ENCODE measurements at places on chromosomes 7 and 10.

DNA sequence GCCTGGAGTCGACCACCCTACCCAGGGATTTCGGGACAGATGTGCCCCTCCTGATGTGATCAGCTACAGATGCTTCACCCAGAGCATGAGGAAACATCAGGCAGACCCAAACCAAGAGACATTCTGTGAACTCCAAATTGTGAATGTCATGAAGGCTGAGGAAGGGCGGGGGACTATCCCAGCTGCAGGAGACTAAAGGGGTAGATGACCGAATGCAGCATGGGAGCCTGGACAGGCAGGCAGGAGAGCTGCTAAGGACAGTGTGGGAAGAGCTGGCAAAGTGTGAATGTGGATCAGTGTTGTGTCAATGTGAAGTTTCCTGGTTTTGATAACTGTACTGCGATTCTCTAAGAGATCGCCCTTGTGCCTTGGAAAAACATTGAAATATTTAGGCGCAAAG is 19.2 kb upstream of the DRGX start:
- no peak for DNase-seq

DNA sequence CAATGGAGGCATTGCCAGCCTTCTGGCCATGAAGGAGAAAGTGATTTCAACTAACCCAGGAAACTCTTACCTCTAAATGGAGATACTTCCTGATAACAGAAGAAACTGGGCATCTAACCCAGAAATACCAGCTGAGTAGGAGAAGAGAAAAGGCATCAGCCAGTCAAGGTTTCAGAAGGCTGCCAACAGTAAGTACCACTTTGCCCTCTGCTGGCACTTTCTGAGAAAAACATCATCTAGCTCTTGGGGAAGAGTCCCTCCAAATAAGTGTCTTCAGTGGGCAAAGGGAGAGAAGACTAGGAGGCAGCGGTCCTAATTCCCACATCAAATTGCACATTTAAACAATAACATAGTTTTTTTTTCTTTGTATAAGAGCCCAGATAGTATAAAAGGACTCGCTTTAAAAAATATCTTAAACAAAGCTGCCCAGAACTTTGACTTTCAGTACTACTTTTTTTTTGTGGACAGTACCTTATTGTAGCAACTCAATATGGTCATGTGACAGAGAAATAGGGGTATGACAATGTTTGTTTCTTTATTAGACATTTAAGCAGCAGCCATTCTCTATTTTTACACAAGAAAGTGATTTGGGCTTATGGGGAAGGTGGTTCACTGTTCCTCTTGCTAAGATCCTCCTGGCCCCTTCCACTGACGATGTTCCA is 157.3 kb downstream of the CTTNBP2 start:
- peak; percentile 64 for DNase-seq

DNA sequence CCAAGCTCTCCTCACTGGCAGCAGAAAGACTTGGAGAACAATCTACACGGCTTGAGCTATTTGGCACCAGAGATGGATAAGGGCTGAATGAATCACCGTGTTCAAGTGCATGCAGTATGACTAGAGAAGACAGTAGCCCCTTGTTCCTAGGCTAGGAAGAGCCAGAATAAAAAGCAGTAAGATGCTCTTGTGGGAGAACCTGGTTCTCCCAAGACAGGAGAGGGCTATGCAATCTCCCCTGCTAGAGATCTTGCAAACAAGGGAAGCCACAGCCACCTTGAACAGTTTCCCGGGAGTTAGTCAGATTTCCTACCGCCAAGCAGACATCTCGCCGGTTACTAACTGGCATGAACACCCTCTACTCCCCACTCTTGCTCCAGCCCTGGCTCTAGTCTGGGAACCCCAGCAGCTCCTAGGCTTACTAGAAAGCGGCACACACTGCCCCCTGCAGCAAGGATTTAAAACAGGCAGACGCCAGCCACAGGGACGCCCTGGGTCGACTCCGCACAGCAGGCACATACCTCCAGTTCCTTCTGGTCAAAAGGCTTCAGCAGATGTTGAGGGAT is 107.3 kb downstream of the SMURF1 start:
- DNase-seq: peak; percentile 26

DNA sequence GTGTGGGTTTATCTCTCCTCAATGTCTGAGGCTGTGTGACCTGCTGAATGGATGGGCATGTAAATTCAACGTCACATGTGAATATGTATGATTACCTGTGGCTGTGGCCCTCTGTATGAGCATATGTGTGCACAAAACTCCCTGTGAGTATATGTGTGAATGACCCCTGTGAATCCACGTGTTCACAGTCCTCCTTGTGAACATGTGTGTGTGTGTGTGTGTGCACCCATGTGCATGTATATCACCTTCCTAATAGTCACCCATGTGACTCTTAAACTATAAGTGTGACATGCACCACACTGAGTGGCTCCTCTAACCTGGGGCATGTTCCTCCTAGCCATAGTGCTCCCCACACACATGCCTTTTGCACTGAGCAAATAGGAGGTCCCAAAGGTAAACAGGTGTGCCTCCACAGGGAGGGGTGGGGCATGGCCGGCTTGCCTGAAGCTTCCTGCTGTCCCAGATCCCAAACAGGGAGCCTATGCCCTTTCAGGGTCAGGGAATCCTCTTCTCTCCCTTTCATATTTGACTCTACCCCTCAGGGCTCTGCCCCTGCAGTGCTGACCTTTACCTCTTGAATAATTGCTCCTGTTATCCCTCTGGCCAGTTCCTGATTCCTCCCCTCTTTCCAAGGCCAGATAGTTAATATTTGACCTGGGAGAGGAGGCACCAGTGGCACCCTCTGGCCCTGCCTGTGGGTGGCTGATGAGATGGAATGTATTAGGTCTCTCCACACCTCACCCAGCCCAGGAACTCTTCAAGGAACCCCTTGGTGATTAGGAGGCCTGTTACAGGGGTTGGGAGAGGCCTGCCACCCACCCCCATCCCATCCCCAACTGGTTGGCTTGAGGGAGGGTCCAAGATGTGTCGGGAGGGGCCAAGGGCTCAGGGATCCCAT is 1.9 kb downstream of the SEMA4G start:
- DNase-seq: no peak

- no peak for DNase-seq
Measured at GRCh38 chr10:72024596-72024995, 60.4 kb downstream of the CHST3 start.

- no peak for DNase-seq
Measured at GRCh38 chr10:66837990-66838389, 87.8 kb upstream of the LRRTM3 start.

GRCh38 chr10:5484205-5484604 is 15.2 kb downstream of the CALML5 start:
- DNase-seq: no peak

DNA sequence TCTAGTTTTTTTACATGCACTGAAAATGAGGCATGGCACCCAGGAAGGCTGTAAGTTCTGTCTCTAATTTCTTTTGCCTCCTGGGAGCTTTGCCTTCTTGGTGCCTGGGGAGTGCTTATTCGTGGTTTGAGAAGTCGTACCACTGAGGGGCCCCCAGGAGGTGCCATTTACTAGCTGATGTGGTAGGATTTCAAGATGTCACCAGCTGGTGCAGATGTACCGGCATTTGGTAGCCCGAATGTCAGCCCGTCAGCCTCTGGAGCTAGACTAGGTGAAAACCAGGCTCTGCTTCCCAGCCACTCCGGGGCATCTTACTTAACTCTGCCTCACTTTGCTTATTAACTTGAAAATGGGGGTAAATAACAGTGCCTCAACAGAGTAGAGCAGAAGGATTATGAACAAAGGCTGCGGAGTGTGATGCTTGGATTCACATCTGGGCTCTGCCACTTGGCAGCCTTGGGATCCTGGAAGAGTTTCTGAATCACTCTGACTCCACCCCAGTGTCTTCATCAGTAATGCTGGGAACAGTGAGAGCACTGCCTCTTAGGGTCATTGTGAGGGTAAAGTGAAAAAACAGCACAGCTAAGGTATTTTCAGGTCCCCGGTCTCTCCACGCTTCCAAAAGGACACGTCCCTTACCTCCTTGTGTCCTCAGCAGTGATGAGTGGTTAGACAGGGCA is 31.4 kb upstream of the BTBD16 start:
- DNase-seq: no peak

GRCh38 chr10:74120911-74121310 is 29.7 kb downstream of the AP3M1 start:
- no peak for DNase-seq

DNA sequence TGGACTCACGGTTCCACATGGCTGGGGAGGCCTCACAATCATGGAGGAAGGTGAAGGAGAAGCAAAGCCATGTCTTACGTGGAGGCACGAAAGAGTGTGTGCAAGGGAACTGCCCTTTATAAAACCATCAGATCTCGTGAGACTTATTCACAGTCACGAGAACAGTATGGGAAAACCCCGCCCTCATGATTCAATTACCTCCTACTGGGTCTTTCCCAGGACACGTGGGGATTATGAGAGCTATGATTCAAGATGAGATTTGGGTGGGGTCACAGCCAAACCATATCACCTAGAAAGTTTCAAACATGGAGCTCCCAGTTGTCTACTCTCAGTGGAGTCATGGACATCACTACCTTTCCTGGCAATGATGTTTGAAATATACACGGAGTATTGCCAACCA is 49.6 kb downstream of the CYCS start:
- peak; percentile 16 for DNase-seq

- DNase-seq: no peak
Measured at GRCh38 chr10:96588060-96588554, 1.3 kb upstream of the TM9SF3 start.

DNA sequence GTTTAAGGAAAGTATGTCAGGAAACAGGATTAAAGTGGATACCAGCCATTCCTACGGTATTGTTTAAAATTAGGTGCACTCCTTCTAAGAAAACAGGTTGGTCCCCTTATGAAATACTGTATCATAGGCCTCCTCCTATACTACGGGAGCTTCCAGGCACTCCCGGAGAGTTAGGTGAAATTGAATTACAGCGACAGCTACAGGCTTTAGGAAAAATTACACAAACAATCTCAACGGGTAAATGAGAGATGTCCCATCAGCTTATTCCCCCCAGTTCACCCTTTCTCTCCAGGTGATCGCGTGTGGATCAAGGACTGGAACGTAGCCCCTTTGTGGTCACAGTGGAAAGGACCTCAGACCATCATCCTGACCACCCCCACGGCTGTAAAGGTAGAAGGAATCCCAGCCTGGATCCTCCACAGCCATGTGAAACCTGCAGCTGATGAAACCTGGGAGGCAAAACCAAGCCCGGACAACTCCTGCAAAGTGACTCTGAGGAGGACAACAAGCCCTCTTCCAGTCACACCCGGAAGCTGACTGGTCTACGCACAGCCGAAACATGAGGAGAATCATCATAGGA is 25.1 kb upstream of the GHITM start:
- DNase-seq: peak; percentile 4
